ENCODE measurements at places on chromosomes 3 and 15. TPM values are rescaled to one million over a fixed set of nuclear protein-coding genes. Genes with fewer than 3 reads are reported as not detected.

ESYT3 gene
- 0.09 TPM for total RNA-seq

SEMA3G gene
- total RNA-seq, result 0.32 TPM

TMEM207 gene
- not detected for total RNA-seq

CHRD gene
- total RNA-seq, result 0.07 TPM

CGNL1 gene
- total RNA-seq, result not detected

CASR gene
- total RNA-seq, result not detected

HHATL gene
- total RNA-seq, result not detected

GATM gene
- 3.2 TPM for total RNA-seq

RAD51 gene
- 53.8 TPM for total RNA-seq

GP9 gene
- not detected for total RNA-seq

SEMA6D gene
- total RNA-seq, result not detected

CCK gene
- total RNA-seq, result not detected

ARID3B gene
- total RNA-seq, result 41.2 TPM

ILDR1 gene
- 0.28 TPM for total RNA-seq

ADGRG7 gene
- total RNA-seq, result not detected

MORC1 gene
- not detected for total RNA-seq

RTP1 gene
- total RNA-seq, result not detected

PLCB2 gene
- 96.3 TPM for total RNA-seq

SRP14 gene
- 167 TPM for total RNA-seq

TRANK1 gene
- 1.1 TPM for total RNA-seq

HDC gene
- 8.7 TPM for total RNA-seq

CFAP100 gene
- not detected for total RNA-seq

ATP6V1A gene
- total RNA-seq, result 35.7 TPM

RAB43 gene
- total RNA-seq, result 30.7 TPM

XIRP1 gene
- 4.7 TPM for total RNA-seq
